ENCODE measurements at places on chromosomes 3 and 15. TPM values are rescaled to one million over a fixed set of nuclear protein-coding genes. Genes with fewer than 3 reads are reported as not detected.

Gene CYP1A1
- total RNA-seq: 0.18 TPM

- no peak for DNase-seq
These were observed 39.6 kb downstream of the ADIPOQ start for GRCh38 chr3:186882150-186882524.

DNA sequence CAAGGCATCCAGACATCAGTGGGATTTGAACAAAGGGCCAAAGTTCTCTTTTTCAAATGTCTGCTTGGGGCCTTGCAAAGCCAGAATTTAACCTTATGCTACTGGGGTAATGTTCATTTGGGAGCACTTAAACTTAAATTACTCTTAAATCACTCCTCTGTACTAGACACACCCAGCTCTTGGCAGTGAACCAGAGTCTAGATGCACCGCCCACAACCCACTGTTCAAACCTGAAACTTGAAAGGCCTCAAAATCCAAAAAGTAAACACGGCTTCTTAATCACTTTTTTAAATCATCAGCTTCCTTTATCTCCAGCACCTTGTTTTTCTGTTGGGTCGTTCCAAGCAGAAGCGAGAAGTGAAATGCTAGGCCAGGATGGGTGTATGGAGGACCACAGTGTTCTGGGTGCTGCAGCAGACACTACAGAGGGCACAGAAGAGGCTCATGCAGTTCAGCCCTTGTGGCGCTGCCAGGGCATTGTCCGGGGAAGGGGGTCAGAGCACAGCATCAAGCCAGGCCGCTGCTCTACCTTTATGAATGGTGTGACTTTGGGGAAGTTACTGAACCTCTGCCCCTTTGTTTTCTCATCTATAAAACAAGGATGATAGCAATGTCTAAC is 28.8 kb downstream of the MECOM start:
- no peak for DNase-seq

DNA sequence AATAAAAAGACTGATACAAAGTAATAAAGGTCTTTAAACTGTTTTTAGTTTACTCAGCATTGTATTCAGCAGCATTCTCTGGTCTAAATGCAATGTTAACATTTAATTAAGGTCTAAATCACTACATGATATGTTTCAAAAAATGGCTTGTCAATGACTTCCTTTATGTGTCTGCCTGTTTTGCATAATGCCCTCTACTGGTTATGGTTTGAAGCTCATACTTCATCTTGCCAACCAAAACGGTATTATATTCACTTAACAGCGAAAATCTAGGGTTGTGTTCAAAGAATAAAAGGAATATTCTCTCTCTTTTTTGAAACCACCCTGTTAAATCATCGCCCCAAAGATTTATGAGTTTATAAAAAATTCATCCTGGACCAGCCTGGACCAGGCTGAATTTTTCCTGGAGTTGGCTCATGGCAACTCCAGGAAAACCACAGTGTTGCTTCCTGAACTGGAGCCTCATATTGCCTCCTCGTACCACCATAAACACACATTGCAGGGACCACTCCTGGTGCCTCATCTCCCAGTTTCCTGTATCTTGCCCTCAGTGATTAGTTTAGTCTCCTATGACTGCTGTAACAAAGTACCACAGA is 6.7 kb upstream of the NCEH1 start:
- DNase-seq: no peak

DNA sequence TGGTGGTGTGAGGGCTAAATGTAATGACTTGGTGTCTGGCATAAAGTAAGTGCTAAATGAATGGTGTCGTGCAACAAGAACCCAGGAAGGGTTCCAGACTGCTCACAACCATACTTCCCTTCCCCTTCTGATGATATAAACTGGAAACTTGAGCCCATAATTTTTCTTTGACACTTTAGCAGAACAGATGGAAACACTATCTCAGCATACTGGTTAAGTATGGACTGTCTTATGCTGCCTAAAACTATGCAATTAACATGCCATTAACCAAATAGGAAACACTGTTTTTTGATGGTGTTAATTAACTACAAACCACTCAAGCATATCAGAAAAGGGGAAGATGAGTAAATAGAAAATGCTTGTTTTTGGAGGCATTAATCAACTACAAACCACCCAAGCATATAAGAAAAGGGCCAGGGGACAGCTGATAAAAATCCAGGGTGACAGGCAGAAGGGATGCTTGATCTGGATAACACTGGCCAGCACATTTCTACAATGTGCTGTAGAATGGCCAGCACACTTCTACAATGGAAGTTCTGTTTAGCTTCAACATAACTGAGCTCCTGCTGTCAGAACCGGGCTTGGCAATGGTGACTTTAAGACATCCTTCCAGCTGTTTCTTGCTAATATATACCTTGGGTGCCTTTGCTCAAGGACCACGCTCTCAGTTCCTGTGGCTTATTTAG is 85.5 kb upstream of the FAM3D start:
- no peak for DNase-seq

DNA sequence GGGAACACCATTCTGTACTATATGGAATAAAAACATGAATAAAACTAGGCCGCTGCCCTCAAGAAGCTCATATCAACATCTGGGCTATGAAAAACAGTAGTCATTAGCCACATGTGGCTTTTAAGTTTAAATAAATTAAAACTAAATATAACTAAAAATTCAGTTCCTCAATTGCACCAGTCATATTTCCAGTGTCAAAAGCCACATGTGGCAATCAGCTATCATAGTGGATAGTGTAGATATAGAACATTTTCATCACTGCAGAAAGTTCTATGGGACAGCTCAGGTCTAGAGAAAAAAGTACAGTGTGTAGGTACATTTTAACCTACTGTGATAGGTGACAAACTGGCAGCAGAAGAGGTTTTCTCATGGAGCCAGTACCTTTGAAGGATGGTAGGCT is 261.4 kb downstream of the FOXP1 start:
- no peak for DNase-seq

Gene CP
- 3.1 TPM for total RNA-seq

GRCh38 chr3:27165321-27165721 is 203.9 kb downstream of the NEK10 start:
- no peak for DNase-seq

Gene CHST13
- not detected for total RNA-seq

Gene ASB14
- total RNA-seq: 0.27 TPM

DNA sequence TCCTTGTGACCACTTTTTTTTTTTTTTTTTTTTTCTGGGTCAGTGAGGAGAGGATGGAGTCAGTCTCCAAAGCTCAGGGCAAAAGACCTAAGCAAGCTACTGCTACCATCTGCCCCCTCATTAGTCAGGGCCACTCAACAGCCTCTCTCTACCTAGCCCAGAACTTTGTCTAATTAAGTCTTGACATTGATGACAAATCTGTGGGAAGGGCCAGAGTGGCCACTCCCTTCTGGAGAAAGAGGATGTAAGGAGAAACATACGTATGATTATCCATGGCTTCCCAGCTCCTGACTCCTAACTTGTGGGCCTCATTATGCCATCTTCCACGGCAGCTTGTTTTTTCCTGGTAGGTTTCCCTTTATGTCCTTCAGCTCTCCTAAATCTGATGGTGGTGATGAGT is 37.9 kb downstream of the NR1I2 start:
- DNase-seq: no peak

GRCh38 chr3:159991591-159991990 is 3.0 kb downstream of the IL12A start:
- no peak for DNase-seq

Gene PTPN9
- total RNA-seq: 25.5 TPM

Data from cerebellum (tissue), 4 donors.